ENCODE measurements at places on chromosomes 2 and 18.

- DNase-seq: no peak
Measured at GRCh38 chr2:172091000-172091641, 5.8 kb downstream of the DLX1 start.

GRCh38 chr2:189304360-189304759, 124.8 kb upstream of the COL5A2 start:
- no peak for DNase-seq

- DNase-seq: no peak
Measured at GRCh38 chr2:74097574-74097973, 50.1 kb downstream of the BOLA3 start.

- no peak for DNase-seq
Measured at GRCh38 chr2:223034221-223034975, 17.6 kb upstream of the KCNE4 start.

- no peak for DNase-seq
Measured at GRCh38 chr2:55418072-55418471, 1.6 kb downstream of the CCDC88A start.

- no peak for DNase-seq
Measured at GRCh38 chr2:178498137-178498536, 17.9 kb downstream of the PLEKHA3 start.

DNA sequence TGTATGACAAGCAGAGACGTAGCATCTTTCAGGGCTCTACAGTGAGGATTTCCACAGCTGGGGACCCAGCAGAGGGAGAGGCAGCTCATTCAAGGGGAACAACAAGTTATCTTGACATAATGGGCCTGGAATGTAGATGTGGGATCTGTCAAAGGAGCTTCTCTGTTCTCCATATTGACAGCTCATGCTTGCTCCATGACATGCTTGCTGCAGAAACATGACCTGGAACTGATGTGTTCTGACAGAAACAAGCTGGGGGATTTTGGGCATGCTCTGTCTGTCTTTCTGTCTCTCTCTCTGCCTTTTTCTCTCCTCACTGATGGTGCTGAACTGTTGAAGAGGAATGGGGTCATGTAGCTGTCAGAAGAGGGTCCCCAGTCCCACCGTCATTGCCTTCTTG, 79.6 kb downstream of the MMADHC start:
- no peak for DNase-seq

DNA sequence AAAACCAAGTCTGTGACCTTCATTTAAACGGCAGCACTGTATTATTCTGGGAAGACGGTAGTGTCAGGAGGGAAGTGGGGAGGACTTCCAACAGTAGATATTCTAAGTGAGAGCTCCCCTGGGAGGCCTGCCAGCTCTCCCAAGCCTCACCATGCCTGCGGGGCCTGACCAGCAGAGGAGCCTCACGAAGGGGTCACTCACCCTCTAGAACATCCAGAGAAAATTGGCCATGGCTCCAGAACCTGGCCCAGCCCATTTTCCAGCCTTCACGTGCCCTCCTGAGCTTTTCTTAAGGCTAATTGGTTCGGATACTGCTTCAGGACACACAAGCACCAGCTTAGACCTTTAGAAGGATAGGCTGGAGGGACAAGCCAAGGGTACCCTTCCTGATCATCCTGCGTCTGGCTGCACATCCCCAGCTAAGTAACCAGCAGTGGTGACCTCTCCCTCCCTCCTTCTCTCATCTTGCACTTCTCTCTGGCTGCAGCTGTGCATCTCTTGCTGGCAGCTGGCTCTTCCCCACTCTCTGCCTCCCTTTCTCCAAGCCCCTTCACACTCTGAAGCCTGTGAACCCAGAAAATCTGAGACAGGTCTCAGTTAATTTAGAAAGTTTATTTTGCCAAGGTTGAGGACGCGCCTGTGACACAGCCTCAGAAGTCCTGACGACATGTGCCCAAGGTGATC, 120.1 kb upstream of the PKDCC start:
- peak; percentile 22 for DNase-seq

DNA sequence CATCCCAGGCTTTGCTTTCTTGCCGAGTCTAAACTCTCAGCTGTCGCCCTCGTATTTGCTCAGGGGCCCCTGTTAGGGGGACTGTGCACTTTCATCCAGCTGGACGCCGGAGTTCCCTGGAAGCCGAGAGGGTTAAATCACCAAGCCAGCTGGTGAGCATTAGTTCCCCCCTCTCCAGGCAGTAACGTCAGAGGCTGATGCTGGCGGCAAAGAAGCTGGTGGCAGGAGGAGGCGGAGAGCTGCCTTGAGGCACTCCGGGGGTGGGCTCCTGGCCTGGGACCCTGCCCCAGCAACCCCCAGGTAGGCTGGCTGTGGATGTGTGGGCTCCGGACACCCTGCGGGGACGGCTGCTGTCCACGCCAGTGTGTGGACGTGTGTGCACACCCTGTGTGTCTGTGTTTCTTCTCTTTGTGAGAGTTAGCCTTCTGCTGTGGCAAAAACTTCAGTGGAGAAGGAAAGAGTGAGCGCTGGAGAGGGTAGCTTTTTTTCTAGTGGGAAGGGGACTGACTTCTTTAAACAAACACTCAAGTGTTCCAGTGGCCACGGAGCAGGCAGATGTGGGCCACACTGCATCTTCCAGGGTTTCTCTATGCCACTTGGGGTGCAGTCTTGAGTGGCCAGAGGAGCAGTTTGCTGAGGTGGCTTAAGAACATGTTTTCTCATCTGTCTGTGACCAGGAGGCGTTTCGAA, 84.7 kb downstream of the GLI2 start:
- DNase-seq: peak; percentile 91

DNA sequence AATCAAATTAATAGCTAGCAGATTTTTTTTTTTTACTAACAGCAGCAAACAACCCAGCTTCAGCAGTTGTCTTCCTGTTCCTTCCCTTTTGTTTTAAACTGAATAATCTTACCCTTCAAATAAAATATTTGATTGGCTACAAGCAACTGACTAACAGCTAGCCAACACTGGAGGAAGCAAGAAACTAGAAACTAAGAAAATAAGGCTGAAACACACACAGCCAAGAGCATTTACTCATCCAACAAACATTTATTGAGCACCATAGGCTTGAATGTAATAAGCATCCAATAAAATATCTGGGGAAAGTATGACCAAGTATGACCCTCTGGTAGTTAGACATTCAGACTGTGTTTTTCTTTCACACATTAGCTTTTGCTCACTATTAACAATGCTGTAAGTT, 189.2 kb downstream of the CD226 start:
- no peak for DNase-seq

DNA sequence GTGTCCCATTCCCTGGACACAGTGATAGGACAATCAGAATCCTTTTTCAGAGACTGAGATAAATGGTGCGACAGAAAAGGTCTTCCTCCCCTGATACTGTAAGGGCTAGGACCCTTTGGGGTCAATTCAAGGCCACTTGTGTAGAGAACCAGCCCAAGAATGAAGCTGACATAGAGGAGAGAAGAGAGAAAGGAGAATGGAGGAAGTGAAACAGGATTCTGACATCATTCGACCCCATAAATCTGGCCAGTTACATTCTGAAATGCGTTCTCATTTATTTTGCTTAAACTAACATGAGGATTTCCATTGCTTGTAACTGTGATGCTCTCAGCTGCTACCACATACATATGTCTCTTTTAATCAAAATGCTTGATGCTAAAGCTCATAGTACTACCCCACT, 148.1 kb downstream of the TMEM163 start:
- DNase-seq: no peak

Measured in NCI-H524 (cell line).